Thoracic aorta (tissue), 2 donors: ENCODE measurements at places on chromosomes 6 and 20. TPM values are rescaled to one million over a fixed set of nuclear protein-coding genes. Genes with fewer than 3 reads are reported as not detected.

GRCh38 chr6:1067346-1067745 lies 244.6 kb upstream of the FOXQ1 start:
- no peak for DNase-seq

GRCh38 chr20:50038574-50038991 lies 55.8 kb downstream of the SNAI1 start:
- DNase-seq, result no peak

DNA sequence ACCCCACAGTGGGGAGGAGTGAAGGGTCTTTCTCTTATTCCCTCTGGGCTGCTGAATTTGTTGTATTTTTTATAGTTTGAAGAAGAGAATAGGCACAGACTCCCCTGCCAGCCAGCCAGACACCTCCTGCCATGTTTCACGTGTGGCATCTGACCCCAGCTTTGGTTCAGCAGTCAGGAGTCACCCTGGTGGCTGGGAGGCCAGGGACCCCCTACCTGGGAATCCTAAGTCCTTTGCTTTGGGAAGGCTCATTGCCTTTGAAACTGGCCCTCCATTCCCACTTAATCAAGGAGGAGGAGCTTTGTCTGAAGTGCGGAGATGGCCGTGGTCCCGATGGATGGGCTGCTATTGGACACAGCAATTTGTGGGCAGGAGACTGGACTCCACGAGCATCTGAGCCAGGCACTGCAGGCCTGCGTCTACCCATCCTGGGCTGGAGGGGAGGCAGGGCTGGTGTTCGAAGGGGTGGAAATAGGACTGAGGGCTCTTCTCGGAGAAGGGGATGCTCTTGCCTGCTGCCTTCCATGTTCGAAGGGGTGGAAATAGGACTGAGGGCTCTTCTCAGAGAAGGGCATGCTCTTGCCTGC lies 196.1 kb downstream of the DLL1 start:
- DNase-seq, result no peak

Gene TOMM34
- 11.9 TPM for total RNA-seq

DNA sequence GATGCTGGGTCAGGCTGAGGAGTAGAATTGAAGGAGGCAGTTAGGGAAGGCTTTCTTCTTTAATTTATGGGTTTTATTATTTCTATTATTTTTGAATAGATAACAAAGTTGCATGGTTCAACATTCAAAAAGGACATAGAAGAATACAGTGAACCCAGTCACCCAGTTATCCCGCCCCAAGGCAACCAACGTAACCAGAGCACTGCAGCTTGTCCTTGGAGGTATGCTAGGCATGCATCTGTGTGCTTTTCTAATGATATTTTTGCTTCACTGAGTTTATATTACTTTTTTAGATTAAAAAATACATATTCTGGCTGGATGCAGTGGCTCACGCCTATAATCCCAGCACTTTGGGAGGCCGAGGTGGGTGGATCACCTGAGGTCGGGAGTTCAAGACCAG lies 47.4 kb upstream of the DSN1 start:
- no peak for DNase-seq

DNA sequence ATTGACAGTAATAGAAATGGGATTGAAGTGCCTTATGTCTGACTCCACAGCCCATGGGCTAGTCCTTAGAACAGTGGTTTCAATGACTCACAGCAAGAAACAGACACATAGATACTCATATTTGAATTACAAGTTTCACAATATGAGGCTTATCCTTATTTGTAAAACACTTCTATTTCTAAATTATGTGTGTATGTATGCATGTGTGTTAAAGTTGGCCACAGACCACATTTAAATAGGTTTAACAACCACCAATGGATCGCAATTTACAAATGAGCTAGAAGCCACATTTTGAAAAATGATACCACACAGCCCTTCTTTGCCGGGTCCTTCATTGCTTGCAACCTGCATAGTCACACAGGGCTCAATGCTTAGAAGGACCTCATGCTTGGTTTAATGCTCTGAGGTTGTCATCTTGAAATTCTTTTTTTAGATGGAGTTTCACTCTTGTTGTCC lies 157.8 kb upstream of the PREP start:
- no peak for DNase-seq

GRCh38 chr20:40416274-40416673 lies 272.8 kb downstream of the MAFB start:
- DNase-seq, result no peak

GRCh38 chr20:58571693-58572427 lies 56.7 kb upstream of the APCDD1L start:
- no peak for DNase-seq

Gene RAB22A
- total RNA-seq, result 26.5 TPM

DNA sequence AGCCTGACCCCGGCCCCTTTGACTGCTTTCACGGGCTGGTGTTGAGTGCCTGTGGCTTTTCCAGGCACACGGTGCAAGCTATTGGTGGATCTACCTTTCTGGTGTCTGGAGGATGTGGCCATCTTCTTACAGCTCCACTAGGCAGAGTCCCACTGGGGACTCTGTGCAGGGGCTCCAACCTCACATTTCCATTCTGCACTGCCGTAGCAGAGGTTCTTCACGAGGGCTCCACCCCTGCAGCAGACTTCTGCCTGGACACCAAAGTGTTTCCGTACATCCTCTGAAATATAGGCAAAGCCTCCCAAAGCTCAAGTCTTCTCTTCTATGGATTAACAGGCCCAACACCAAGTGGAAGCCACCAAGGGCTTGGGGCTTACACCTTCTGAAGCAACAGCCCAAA lies 691.5 kb upstream of the POU3F2 start:
- DNase-seq, result no peak

GRCh38 chr6:89302936-89303335 lies 12.2 kb downstream of the GABRR2 start:
- no peak for DNase-seq

DNA sequence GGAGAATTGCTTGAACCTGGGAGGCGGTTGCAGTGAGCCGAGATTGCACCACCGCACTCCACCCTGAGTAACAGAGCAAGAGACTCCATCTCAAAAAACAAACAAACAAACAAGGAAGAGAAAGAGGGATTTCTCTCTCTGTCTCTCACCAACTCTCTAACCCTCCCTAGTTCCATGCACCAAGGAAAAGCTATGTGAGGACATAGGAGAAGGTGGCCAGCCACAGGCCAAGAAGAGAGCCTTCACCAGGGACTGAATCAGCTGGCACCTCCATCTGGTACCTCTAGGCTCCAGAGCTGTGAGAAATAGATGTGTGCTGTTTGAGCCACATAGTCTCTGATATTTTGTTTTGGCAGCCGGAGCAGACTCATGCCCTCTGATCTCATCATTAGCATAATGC lies 9.0 kb upstream of the FAM110A start:
- DNase-seq, result no peak

Gene ACTL10
- 2.6 TPM for total RNA-seq

DNA sequence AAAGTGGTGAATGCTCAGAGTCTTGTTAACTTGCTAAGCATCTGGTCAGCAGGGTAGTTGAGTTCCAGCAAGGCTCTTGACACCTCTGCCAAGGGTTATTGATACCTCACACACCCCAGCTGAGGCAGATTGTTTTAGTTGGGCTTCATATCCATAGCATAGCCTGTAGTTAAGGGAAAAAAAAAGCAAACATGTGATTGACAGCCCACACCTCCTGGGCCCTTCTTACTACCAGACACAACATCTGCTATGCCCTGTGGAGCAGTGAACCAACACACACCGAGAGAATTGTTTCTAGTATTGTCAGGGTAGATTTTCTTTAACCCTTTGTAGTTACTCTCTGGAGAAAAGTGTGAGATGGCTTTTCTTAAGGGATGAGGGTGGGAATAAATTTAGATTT lies 697.0 kb upstream of the POU3F2 start:
- DNase-seq, result no peak

GRCh38 chr6:122143813-122144601 lies 255.4 kb upstream of the HSF2 start:
- no peak for DNase-seq

- no peak for DNase-seq
These were observed 30.1 kb downstream of the GMDS start for GRCh38 chr6:2215342-2215741.

DNA sequence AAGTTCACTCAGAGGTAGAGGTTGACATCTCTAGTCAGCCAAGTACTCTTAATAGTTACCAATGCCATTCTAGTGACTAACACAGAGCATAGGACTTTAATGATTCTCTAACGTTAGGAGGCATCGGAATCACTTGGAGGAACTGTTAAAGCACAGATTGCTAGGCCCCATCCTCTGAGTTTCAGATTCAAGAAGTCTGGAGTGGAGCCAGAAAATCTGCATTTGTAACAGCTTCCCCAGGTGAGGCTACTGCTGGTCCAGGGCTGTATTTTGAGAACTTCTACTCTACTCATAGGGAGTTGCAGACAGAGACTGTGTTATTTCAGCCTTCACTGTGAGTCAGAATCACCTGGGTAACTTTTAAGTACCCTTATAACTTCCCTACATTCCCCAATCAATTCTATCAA lies 5.7 kb downstream of the LMBRD1 start:
- DNase-seq, result no peak

DNA sequence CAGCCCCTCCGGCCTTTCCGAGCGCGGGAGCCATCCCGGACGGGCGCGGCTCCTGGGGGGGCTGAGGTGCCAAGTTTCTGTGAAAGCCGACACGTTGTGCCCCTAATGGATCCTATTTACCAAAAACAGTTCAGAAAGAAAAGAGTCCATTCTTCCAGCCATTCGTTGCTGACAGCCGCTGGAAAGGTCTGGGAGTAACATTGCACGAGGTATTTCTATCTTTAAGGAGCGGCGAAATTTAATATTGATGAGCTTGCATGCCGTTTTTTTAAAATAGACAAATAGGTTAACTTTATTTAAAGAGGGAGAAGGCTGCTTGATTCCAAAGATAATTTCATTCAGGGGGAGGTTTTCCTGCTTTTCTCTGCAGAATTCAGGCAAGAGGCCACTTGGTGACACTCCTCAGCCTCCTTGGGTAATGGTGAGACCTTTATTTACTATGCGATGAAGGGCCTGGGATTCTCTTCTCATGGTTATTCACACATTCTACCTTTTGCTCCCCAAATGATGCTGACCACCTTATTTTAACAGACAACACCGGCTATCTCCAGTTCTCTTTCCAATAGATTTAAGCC lies 988 bp downstream of the TIAM2 start:
- DNase-seq, result no peak

DNA sequence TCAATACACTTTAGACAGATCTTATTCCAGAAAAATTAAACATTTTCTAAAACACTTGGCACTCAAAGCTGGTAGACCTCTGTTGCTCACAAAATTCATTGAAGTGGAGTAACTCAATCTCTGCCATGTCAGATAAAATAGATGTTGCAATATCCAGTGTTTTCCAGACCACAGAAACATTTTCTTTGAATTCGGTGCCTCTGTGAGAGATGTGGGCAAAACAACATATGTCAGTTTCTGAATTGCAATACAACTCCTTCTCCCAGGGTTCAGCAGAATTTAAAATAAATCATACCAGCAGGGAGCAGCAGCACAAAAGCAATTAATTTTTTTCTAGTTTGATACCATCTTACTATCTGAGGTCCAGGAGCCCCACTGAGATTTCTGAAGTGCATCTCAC lies 11.3 kb upstream of the PKHD1 start:
- DNase-seq, result no peak

DNA sequence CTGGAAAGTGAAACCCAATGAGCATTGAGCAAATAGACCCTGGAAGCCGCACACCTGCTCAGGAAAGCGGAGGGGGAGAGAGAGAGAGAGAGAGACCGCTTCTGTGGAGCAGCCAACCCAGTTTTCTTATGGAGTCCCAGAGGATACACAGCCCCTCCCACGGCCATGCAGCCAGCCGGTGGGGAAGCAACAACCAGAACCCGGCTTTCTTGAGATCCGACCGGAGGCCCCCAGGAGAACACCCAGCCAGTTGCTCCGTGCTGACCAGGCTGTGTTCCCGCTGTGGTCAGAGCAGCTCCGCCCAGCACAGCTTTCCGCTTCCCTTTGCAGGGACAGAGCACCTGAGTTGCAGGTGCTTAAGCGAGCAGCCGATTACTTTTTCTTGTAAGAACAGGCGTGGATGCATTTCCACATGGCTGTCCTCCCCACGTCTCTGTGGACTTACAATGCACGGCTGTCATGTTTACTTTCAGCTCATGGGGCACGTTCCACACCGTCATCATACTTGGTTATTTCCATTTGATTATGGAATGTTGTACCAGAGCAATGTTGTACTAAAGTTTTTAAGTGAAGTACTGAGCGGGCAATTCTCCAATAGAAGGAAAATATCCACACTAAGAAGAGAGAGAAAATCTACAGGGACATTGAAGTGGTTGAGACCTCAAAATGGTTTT lies 381.9 kb downstream of the THBS2 start:
- DNase-seq, result no peak

GRCh38 chr6:20678831-20679352 lies 144.6 kb downstream of the CDKAL1 start:
- no peak for DNase-seq

DNA sequence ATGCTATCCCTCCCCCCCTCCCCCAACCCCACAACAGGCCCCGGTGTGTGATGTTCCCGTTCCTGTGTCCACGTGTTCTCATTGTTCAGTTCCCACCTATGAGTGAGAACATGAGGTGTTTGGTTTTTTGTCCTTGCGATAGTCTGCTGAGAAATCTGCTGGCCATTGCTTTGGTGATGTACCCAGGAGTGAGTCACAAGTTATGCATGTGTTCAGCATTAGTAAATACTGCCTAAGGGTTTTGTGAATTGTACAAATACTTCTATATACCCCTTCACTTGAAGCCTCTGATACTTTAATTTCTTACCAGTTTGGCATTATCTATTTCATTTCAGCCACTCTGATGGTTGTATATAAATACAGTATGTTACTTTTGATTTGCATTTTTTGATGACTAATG lies 711.3 kb upstream of the GJE1 start:
- DNase-seq, result no peak

DNA sequence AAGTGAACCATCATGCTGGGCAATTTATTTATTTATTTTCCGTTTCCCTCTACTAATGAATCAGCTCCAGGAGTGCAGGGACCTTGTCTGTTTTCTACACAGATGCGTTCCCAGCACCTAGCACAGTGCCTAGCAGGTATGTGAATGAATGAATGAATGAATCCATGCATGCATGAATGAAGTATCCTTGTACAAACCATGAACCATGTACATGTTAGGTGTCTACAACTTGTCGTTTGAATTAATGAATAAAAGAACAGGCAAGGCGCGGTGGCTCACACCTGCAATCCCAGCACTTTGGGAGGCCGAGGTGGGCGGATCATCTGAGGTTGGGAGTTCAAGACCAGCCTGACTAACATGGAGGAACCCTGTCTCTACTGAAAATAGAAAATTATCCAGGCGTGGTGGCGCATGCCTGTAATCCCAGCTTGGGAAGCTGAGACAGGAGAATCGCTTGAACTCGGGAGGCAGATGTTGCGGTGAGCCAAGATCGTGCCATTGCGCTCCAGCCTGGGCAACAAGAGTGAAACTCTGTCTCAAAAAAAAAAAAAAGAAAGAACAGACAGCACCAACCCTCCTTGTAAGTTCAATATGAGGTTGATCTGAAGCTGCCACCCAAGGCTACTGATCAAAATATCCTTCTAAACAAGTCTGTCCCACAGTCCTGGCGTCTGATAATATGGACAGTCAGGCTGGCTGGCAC lies 27.3 kb upstream of the SLC9A8 start:
- DNase-seq, result no peak

- DNase-seq, result no peak
These were observed 198.5 kb downstream of the ADGRG6 start for GRCh38 chr6:142500250-142500786.

Gene NKAIN2
- not detected for total RNA-seq
